T1000 (cell line): ENCODE measurements at places on chromosomes 1 and 21.

- peak; percentile 80 for DNase-seq
Observed at GRCh38 chr1:1360506-1361169, 2.3 kb upstream of the MXRA8 start.

DNA sequence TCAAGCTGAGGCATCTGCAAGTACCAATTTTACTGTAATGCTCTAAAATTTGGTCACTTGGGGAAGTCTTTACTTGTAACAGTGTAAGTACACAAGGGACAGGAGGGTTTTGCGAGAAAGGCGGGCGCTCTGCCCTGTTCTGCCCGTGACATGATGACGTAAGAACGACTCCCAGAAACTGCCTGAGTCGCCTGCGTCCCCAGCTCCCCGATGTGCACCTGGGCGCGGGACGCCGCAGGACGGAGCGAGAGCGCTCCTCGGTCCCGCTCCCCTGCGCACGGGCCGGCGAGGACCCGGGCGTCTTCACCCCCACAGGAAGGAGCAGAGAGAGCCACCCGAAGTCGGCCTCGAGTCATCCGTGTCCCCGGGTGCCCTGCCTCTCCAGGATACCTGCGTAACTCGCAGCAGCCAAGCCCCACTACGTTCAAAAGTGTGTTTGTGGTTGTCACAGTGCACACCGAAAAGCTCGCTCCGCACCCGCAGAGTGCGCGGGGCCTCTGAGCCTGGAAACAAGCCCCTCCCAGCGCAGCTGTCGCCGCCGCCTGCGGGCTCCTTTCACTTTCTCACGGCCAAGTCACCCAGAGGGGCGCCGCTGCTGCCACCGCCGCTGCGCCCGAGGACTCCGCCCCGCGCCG is 3.3 kb upstream of the ZBTB18 start:
- DNase-seq = no peak

DNA sequence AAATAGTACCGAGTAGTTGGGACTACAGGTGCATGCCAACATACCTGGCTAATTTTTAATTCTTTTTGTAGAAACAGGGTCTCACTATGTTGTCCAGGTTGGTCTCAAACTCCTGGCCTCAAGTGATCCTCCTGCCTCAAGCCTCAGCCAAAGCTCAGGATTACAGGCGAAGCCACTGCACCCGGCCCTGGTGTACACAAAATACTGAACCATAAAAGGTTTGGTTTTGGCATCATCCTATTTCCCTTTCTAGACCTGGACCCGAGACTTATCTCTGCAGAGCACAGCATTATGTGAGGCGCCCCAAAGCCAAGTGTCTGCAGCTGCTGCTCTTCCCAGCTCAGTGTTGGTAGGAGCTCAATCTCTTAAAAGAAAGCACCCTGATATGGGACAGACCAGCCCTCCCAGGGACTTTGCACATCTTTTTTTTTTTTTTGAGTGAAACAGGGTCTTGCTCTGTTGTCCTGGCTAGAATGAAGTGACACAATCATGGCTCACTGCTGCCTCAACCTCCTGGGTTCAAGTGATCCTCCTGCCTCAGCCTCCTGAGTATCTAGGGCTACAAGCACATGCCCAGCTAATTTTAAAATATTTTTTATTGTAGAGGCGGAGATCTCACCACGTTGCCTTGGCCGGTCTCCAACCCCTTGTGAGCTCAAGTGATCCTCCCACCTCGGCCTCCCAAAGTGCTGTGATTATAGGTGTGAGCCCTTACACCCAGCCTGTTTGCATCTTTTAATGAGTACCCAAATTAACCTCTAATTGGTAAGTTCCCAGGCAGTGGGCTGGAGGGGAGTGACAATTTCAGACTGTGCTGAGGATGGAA is 20.4 kb downstream of the TEX35 start:
- no peak for DNase-seq

- no peak for DNase-seq
Observed at GRCh38 chr1:8754993-8755392, 62.4 kb downstream of the RERE start.

GRCh38 chr1:245718951-245719350 is 564.2 kb downstream of the KIF26B start:
- no peak for DNase-seq

- DNase-seq = no peak
Observed at GRCh38 chr1:147156642-147157041, 15.6 kb downstream of the PRKAB2 start.

GRCh38 chr1:17409391-17409811 is 30.1 kb downstream of the RCC2 start:
- no peak for DNase-seq

DNA sequence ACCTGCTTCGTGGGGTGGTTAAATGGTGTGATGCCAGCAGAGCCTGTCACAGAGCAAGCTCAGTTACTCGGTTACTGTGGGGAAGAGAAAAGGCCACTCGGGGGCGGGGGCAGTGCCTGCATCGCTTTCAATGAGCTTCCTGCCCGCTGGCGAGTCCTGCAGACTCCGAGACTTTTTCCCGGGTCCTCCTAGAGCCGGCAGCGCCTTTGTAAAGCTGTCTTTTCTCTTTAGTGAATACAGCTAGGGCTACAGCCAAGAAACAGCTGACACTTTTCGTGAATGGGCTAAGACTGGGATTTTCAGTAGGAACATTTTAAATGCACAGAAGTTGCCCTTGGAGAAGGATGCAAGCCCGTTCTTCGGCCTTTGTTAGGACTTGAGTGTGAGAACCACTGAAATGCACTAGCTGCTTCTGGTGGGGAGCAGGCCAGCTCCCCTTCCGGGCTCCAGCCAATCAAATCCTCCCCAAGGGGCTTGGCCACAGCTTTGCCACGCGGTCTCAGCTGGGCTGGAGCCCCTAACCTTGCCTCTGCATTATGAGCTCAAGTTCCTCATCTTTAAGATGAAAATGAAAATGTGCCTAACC is 23.4 kb upstream of the EFHD2 start:
- no peak for DNase-seq

GRCh38 chr21:38773099-38774061 is 32.3 kb upstream of the ETS2 start:
- peak; percentile 71 for DNase-seq

DNA sequence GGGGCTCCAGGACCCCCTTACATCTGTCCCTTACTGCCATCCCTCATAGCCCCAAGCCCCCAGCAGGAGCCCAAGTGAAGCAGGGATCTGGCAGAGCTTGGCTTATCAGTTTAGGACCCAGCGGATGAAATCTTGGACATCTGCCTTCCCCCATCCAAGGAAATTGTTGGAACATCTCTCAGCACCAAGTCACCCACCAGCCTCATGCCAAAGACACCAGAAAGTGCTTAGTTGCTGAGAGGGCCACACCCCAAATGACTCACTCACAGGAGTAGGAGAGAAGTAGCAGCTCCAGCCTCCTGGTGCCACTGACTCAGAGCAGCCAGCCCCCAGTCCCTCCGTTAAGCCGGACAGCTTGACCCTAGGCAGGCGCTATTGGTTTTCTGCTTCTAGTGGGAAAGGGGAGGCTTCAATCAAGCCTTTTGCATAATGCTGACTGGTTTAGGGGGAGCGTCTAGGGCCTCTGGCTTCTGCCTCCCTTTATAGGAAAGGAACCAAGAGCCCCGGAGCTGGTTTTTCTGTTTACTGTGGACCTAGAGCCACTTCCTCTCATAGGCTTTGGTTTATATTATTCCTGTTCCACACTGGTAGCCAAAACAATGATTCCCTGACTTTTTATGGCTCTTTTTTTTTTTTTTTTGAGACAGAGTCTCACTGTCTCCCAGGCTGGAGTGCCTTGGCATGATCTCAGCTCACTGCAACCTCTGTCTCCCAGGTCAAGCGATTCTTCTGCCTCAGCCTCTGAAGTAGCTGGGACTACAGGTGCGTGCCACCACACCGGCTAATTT is 114.2 kb upstream of the IPO9 start:
- peak; percentile 95 for DNase-seq

DNA sequence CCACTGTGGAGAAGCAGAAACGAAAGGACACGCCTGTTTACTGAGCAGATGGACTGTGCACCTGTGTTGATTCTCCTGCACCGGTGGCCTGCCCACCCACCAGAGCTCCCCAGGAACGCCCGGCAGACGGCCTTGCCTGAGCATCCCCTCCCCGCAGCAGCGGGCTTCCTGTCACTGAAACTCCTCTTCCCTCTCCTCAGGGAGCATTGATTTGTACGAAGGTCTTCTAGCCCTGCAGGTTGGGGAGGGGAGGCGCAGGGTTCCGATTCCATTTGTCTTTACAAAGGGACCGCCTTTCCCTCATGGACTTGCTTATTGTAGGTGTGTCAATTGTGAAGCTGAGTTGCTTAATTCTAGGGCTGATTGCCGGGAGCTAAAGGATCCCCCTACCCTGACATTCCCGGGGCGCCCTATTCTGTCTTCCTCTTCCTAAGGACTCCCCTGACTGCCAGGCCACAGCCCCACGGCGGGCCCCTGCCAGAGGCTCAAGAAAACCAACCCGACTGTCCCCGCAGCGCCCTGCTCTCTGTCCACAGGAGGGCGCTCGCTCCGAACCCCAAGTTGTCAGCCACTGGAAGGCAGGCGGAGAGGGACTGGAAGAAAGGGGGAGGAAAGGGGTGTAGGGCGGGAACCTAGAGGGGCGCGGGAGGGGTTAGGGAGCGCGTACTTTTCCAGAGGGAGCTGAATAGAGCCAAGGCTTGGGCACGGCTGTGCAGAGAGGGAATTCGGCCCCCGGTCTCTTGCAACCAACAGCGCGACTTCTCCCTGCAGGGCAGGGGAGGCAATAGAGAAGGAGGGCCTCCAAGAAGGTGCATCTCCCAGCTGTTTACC is 2.8 kb downstream of the S100A6 start:
- peak; percentile 64 for DNase-seq

DNA sequence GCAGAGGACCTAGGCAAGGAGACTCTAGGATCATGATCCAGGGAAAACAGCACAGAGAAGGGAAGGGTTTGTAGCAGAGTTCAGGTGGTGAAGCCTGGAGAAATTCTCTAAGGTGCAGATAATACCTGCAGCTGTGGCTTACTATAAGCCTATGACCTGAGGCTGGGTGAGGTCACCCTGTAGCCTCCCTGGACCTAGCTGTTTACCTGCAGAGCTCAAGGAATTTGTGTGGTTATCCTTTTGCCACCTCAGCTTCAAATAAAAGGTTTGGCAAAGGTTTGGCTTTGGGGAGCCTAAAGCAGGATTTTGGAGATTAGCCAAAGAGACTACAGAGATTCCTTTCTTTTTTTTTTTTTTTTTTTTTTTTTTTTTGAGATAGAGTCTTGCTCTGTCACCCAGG is 79.5 kb upstream of the ZNF648 start:
- DNase-seq = no peak

- DNase-seq = no peak
Observed at GRCh38 chr1:229970714-229971113, 96.3 kb upstream of the GALNT2 start.

GRCh38 chr1:233777566-233777965 is 126.9 kb upstream of the SLC35F3 start:
- DNase-seq = no peak

DNA sequence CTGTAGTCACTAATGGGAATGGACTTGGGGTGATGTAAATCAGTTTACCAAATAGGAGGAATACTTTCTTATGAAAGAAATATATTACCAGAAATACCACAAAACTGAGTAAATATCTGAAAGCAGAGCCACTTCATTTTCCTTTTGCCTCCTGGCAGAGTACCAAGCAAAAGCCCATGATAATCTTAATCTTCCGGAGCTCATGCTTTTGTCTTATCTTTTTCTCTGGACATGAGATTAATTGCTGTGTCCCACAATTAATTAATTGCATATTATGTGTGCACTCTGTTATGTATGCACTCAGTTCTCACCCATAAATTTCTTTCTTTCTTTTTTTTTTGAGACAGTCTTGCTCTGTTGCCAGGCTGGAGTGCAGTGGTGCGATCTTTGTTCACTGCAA is 94.1 kb upstream of the PDE4B start:
- no peak for DNase-seq

DNA sequence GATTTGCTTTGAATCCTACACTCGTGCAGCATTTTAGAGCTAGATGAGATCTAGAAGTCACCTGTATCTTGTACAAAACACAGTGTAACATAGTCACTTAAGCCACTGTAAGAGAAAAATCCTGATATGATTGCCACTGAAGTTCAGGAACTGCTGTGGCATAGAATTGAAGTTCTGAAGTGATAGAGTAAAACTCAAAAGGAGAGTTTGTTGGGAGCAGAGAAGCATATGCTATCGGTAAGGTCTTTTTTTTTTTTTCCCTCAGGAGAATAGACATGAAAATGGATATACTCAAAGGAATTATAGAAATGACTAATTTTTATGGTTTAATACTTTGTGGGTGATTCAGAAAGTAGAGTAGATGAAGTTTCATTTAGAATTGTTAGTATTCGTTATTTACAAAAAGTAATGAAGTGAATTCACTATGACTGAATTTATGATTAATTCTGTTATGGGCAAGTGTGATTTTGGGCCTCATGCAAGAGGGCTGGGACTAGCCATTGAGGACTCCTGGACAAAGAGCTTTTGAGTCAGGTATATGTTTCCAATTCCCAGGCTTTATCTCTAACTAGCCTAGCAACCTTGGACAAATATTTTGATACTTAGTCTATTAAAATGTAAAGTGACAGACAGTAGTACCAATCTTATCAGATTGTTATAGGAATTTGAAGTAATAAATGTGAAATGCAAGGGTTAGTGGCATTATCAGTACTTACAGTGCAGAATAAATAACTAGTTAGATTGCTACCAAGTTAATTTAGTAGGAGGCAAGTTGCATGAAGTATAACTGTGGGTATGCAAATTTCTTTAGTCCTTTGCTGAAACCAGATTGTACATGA is 3.1 kb downstream of the KCTD3 start:
- DNase-seq = no peak

DNA sequence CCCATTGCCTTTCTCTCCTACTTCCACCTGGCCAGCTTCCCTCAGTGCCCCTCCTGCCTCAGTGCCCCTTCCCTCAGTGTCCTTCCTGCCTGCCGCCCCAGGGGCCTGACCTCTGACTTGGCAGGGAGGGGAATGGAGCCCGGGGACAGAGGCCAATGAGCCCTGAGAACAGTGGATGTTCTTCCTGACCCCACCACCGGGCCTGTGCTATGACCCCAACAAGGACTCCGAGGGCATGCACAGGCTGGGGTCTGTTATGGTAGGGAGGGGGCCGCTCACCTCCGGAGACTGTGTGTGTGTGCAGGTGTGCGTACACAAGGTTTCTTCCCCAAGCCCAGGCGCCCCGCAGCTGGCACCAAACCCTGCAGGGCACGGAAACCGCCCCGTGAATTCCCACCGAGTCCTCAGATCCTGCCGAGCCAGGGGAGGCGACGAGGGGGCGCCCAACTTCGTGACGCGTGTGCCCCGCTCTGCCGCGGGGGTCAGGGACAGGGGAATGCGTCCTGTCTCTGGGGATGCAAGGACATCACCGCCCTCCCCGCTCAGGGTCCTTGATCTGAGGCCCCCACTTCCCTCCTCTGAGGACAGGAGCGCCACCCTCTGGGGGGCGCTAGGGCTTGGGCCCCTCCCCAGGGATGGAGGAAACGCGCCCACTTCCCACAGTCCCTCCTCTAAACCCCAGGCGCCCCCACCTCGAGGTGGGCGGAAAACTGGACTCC is 766 bp downstream of the RAP1GAP start:
- DNase-seq = no peak

- DNase-seq = no peak
Observed at GRCh38 chr1:3547055-3548005, 64.0 kb downstream of the MEGF6 start.

- no peak for DNase-seq
Observed at GRCh38 chr1:36924282-36924811, 110.0 kb downstream of the GRIK3 start.

- DNase-seq = no peak
Observed at GRCh38 chr21:45430521-45431501, 25.8 kb downstream of the COL18A1 start.
